ENCODE measurements at places on chromosomes 2 and 18.

DNA sequence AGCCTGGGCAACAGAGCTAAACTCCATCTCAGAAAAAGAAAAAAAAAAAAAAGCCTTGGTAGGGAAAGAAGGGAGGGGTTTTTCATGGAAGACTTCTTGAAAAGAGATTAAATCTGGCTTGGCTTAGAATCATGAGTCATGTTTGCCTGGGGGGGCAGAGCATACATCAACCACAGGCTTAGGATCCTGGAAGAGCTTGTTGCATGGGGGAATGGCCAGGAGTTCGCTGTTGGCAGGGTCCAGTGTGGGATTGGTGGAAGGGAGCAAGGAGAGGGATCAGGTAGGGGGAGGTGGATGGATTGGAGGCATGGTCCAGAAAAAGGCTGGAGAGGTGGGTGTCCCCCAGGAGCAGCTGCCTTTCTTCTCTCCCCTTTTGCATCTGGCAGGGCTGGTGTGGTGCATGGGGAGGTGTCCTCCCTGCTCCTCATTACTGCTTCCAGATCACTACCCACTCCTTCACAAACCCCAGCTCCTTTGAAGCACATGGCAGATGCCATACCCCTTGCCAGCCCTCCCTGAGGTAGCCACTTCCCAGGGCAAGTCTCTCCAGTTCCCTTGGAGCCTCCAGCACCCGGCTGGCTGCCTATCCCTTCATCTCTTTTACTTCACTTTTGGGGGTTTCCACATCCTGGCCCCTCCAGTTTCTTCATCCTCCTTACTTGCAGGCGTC is 2.5 kb downstream of the ARMC9 start:
- DNase-seq: no peak

- no peak for DNase-seq
Measured at GRCh38 chr2:144215701-144216675, 303.9 kb downstream of the ZEB2 start.

GRCh38 chr2:76839826-76840225 is 682.4 kb downstream of the LRRTM4 start:
- DNase-seq: no peak

GRCh38 chr2:33909945-33910695 is 311.0 kb upstream of the FAM98A start:
- DNase-seq: no peak

GRCh38 chr2:100821255-100821910 is 1.4 kb downstream of the NPAS2 start:
- DNase-seq: no peak

DNA sequence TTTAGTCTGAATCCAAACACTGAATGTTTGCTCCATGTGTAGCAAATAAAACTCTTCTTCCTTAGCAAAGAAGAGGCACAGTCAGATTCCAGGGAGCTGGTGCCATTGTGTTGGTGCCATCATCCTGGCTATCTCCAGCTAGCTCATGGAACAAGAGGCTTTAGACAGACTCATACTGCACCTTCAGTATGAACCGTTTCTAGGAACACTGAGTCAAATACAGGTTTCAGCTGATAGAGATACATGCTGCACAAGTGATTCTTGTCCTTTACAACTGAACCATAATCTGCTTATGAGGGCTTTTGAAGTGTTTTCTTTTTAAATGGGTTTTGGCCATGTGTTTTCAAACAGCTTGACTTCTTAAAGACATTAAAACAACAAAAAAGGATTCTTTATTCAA is 57.9 kb downstream of the DYNC1I2 start:
- DNase-seq: no peak

- no peak for DNase-seq
Measured at GRCh38 chr2:172231508-172231907, 128.8 kb upstream of the DLX2 start.

GRCh38 chr2:201746551-201746950 is 34.2 kb downstream of the ALS2 start:
- DNase-seq: no peak

- no peak for DNase-seq
Measured at GRCh38 chr2:163637871-163638270, 97.9 kb downstream of the FIGN start.

DNA sequence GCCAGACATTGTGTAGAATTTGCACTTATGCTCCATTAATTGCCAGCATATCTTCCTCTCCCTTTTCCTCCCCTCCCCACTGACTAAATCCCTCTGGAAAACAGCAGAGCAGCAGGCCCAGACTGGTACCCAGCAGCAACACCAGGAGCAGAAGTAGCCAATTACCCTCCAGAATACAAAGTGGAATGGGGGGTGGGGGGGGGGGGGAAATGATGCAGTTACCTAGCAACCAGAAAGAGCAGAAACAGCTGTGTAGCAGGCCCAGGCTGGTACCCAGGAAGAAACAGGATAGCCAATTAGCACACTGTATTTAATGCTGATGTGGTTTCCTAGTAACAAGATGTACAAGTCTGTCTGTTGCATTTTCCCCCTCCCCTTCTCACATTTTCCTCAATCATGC is 52.3 kb downstream of the KLF7 start:
- DNase-seq: no peak

DNA sequence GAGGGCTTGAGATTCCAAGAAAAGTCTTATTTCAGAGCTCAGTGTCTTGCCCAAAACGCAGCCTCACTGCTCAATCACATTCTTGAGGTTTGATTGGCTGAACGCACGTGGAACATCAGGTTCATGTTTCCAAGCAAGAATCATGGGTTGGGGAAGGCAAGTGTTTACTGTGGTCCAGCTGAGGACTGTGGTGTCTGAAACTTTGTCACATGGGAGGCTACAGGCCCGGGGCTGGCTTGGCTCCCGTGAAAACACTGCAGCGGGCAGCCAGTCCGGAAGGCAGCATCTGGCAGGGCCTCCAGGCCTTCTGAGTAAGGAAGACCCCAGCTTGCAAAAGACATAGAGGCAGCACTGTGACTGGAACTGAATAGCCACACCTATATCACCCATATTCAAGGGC is 84.7 kb downstream of the POLR1A start:
- DNase-seq: no peak

DNA sequence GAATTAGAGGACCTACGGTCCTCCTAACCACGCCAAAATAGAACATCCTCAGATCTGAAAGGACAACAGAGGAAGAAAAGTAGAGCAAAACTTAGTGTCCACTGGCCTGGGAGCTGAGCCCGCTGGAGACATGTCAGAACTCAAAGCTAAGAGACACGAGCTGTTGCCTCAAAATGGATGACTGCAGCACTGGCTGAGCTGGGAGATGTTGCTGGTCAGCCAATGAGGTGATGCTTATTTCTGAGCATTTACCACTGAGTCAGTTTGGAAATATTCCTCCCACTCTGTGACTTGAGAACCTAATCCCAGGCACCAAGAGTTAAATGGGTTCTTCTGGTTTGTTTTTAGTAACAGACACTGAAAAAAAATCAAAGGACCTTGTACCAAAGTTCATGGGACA is 32.6 kb downstream of the FBXO15 start:
- DNase-seq: no peak

- no peak for DNase-seq
Measured at GRCh38 chr2:191618046-191618780, 59.7 kb upstream of the NABP1 start.

DNA sequence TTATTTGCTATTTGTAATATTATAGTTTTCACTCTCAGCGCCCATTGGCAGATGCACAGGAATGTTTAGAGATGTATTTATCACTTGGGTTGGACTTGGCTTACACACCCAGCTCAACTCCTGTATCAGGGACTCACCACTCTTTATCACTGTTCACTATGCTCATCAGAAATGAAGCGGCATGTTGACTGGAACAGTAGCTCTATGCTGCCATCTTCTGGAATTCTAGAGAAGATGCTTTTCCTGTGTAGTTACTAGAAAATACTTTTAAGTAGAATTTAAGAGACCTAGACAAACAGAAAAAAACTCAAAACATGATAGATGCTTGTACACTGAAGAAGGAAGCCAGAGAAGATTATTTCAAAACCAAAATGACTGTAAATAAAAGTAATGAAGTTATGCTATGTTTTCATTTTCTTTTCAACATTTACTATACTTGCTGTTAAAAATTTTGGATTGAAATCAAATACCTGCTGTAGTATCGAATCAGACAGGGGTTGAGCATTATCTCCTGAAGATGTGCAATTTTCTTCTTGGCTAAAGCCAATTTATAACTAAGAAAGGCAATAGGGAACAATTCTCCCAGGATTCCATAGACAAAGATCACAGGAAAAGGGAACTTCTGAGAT is 47.4 kb upstream of the NXPH2 start:
- peak; percentile 67 for DNase-seq

GRCh38 chr2:55013936-55014335 is 36.3 kb downstream of the RTN4 start:
- no peak for DNase-seq

DNA sequence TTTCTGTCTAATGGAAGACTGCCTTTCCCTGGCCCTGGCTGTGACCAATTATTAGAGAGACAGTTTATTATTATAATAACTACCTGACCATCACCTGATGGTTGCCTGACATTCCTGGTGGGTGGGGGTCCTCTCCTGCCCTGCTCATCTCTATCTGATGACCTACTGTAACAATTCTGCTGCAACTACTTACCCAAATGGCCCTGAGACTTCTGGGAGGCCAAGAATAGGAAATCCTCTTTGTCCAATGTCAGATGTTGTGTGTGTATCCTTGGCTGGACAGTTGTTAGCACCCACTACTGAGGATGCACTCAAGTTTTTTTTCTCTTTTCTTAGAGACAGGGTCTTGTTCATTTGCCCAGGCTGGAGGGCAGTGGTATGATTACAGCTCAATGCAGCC is 110.3 kb downstream of the DDX1 start:
- no peak for DNase-seq

GRCh38 chr2:66553370-66553769 is 118.4 kb downstream of the MEIS1 start:
- DNase-seq: no peak

DNA sequence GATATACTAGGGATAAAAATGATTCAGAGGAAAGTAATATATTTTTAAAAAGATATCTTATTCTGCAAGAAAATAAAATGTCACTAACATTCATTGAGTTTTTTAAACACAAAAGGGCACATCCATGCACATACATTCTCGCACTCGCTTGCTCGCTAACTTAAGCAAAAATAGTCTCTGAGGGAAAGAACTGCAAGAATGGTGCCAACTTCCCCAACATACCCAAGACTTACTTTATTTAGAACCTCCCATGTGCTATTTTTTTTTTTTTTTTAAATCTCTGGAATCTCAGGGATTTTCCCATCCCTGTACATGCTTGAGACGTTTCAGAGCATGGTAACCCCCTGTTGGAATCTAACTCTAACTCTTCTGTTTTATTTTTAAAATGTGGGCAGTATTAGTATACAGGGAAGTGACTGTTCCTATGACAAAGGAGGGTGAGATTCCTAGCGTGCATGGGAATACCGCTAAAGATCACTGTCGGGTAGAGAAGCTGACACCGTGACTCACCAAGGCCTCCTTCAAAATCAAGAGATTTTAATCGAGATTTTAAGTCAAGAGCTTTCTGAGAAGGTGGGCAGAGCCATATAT is 187.9 kb upstream of the ZEB2 start:
- no peak for DNase-seq

DNA sequence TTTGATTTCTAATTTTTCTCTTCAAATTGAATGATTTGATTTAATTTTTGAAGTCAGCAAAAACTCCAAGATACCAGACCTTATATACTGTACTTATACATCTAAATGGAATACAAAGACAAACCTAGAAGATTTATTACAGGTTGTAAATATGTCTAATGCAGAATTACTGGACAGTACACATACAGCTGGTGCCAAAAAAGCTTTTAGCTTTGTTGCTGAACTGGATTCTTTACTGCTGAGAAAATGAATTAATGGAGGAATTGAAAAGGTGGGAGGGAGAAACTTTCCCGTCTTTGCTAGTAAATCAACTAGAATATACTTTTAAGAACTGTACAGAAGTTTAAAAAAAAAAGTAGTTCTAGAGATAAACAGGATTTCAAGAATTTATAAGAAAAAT is 17.5 kb downstream of the C1D start:
- no peak for DNase-seq

DNA sequence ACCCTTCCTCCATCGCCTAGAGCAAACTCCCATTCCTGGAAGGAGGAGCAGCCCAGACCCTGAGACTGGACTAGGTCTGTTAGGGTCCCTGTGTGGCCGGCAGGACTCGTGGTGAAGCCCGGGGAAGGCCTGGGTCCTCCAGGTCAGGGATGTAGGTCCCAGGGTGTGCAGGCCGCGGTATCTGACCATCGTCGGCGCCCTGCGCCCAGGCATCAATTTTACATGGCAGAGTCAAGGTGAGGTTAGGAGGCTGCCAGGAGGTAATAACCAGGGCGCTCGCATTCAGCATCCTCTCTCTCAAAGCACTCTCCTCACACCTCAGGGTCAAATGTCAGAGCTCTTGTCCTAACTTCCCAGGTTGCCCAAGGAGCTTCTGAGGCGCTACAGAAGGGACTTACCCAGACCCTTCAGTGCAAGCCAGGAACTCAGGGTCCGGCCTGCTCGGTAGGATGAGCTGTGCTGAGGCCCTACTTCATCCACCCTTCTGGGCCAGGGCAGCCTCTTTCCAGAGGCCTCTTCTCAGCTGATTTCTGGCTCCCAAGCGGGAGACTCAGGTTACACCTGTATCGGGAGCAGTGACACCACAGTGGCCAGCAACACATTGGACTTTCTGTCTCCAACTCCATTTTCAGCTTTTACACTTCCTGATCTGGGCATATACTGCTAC is 628 bp downstream of the SH2D6 start:
- DNase-seq: no peak

DNA sequence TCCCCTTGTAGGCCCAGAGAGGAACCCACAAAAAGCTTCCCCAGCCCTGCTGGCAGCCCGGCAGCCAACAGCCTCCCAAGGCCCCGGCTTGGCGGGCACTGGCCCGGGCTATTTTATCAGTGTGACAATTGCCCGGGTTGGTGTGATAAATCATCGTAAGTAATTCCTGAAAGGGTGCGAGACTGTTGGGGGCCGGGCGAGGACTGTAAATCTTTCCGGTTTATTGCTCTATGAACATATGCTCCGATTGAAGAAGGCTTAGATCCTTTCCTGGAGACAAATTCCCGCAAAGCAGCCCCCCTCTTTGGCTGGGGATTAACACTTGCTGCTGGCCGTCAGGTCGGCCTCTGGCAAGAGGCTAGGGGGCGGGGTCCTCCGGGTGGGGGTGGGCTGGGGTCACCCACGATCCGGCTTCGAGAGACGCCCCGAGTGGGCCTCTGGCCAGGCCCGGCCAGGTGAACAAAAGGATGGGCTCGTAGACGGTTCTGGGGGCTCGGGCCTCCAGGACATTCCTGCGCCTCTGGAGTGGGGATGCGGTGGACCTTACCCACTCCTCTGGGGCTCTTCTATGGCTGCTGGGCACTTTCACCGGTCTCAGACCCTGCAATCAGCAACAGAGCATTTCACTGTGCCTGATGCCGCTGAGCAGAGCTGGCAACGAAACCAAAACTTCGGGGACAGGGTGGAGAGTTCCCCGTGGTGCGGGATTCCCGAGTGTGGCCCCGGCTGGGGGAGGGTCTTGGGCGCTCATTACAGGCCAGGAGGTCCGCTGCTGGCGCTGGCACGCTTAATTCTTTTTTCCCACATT is 2.0 kb downstream of the HOXD3 start:
- no peak for DNase-seq

Data from inflammatory macrophage treated with lipopolysaccharide for 1 hour (primary cell).